ENCODE measurements at places on chromosomes 1 and 21.

- no peak for DNase-seq
These were observed 39.7 kb downstream of the ADARB1 start for GRCh38 chr21:45114072-45114471.

- DNase-seq: no peak
These were observed 6.0 kb downstream of the PIK3CD start for GRCh38 chr1:9657521-9658032.

- no peak for DNase-seq
These were observed 912.6 kb downstream of the TTLL7 start for GRCh38 chr1:83086346-83086745.

DNA sequence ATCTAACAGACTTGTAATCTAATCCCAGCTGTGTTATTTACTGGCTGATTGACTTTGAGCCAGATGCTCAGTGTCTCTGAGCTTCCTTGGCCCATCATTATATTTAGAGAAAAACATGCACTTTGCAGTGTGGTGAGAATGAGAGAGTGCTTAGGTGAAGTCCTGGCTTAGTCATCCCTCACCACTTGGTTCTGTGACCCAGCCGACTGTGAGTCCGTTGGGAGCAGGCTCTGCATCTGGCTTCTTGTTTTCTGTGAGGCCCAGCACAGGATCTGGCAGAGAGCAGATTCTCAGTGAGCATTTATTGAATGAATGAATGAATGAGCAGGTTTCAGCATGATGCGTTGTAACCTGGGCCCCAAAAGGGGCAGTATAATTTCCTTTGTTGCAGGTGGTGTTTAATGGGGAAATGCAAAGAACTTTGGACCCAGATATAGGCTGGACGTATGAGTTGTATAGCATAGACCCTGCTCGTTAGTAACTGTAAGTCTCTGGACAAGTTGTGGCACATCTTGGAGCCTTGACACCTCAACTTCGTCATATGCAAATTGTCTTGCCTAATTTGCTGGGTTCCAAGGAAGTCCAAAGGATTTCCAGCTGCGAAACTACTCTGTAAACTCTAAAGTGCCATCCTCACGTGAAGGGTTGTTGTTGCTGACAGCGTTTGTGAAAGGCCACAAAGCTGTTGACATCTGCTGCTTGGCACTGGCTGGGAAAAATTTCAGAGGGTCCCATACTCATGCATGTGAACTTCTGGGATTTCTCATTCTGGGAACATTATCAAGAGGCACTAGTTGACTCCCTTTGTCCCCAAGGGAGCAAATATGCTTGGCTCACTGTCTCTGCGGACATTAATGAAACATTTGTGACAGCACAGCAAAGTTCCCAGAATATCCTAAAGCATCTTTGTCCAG lies 138.8 kb upstream of the USP24 start:
- no peak for DNase-seq

GRCh38 chr21:35976481-35976880 lies 83.8 kb downstream of the SETD4 start:
- DNase-seq: no peak

- no peak for DNase-seq
These were observed 5.3 kb downstream of the HES2 start for GRCh38 chr1:6414443-6414844.

DNA sequence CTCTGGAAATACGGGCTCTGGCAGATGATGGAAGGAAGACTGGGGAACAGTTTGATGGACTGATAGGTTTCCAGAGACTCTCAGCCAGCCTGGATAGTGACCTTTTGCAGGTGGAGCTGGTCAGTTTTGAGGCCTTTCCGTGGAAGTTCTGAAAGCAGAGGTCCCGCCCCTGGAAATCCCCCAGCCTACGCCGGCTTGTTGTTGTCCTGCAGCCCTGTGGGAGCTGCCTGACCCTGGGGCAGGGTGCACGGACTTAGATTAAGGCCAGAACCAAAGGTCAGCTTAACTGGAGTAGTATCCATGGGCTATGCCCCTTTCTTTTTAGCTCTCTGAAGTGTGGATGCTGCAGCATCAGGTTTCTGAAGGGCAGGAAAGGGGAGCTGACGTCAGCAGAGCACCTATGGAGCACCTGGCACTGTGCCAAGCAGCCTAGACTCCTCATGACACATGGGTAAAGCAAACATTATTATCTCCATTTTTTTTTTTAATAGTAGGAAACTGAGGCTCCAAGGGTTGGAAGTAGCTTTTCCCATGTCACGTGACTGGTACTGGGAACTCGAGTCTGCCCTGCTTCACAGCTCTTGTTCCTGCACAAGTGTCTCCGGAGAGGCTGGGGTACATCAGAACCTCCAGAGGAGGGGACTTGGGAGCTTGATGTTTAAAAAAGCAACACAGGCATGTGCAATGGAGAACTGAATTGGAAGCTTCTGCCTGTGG lies 38.5 kb downstream of the IER5 start:
- no peak for DNase-seq

- no peak for DNase-seq
These were observed 309 bp downstream of the NSL1 start for GRCh38 chr1:212791261-212791675.

GRCh38 chr1:206971029-206971655 lies 882 bp upstream of the FCAMR start:
- no peak for DNase-seq

DNA sequence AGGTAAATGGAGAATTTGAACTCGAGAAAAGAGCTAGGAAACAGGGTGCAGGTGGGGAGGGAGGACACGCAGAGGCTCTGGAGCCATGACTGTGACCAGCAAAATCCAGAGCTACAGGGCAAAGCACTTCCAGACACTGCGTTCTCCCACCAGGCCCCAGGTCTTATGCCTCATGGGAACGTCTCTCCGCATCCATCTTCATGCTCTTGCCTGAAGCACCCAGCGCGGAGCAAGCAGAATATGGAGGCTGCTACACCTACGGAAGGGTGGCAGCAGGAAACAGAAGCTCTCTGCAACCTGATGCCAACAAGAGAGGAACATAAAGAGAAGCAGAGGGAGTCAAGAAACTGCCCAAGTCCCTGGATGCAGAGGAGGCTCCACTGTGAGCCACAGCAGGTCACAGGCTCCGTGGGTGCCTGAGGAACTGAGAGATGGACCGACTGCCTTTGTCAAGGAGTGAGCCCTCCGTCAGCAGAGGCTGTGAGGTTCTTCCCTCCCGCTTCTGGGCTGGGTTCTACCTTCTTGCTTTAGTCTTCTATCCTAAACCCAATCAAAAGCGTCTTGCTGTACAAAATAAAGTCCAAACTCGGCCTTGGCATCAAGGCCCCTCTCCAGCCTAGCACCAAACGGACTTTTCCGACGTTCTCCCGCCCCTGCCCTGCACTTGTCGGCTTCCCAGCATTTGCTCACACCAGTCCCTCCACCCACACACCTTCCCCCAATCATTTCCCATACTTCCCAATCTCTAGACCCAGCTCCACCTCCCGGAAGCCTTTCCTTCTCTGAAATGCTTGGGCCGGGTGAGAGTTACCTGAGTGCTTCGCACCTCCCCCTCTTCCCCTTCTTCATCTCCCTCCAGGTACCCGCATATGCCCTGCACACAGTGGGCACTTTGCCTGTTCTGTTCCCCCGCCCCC lies 930 bp downstream of the DHCR24 start:
- DNase-seq: no peak

DNA sequence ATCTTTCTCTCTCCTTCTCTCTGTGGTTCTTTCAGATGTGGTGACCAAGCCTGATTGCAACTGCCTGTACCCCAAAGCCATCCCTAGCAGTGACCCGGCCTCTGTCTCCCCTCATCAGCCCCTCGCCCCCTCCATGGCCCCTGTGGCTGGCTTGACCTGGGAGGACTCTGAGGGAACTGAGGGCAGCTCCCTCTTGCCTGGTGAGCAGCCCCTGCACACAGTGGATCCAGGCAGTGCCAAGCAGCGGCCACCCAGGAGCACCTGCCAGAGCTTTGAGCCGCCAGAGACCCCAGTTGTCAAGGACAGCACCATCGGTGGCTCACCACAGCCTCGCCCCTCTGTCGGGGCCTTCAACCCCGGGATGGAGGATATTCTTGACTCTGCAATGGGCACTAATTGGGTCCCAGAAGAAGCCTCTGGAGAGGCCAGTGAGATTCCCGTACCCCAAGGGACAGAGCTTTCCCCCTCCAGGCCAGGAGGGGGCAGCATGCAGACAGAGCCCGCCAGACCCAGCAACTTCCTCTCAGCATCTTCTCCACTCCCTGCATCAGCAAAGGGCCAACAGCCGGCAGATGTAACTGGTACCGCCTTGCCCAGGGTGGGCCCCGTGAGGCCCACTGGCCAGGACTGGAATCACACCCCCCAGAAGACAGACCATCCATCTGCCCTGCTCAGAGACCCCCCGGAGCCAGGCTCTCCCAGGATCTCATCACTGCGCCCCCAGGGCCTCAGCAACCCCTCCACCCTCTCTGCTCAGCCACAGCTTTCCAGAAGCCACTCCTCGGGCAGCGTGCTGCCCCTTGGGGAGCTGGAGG lies 12.7 kb downstream of the CSF1 start:
- DNase-seq: no peak

DNA sequence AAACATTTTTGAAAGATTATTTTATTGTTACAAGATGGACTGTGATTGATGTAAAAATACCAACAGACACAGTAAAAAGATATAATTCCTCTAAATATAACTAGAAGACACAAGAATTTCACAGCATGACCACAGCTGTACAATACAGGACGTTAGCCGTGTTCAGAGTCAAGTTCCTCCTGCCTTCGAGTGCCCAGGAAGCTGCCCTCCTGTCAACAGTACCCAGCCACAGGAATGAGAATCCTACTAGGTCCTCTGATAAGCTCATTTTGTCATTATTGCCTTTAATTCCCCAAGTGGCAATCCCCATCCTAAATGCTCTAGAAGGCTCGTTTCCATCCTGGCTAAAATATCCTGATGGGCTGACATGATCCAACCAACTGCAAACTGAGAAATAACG lies 16.4 kb upstream of the CAPN2 start:
- no peak for DNase-seq

DNA sequence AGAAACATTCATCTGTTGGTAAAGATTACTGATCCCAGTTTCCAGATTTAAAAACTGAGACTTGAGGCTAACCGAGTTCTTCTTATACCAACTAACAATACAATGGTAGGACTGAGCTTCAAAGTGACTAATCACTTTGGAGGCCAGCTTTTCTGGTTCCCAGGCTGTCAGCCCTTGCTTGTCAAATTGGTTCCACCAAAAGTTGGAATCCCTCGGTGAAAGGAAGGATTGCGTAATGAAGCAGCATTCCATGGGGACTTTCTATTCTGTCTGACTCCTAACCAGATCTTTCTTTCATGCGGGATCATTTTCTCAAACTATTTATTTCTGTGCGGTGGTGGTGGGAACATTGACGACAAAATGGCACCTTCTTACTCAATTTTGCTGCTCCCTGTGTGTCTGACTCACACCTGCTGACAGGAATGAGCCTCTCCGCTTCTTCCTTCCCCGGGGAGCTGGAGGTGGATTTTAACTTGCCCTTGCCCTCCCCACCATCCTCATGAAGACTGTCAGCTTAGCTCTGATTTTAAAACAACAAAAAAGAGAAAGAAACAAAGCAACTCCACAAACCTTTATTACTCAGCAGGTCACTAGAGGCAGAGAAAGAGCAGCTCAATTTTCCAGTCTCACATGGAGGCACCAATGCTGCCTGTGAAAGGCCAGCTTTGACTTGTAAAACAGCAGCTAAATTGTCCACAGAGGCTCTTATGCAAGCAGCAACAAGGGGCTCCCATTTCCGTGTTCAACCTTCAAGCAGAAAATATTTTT lies 32.9 kb upstream of the RASAL2 start:
- DNase-seq: no peak

GRCh38 chr1:216788671-216789070 lies 65.4 kb upstream of the ESRRG start:
- DNase-seq: no peak

DNA sequence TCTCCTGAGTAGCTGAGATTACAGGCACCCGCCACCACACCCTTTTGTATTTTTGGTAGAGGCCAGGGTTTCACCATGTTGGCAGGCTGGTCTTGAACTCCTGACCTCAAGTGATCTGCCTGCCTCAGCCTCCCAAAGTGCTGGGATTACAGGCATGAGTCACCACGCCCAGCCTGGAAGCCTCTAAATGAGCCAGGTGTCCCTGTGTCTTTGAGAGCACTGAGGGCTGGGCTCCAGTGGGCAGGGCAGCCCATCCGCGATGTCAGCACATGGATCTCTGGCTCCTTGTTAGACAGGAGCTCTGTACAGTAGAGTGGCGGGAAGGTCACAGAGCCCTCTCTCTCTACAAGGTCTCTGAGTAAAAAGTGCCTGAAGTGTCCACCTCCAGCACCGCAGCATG lies 124.3 kb downstream of the PGBD5 start:
- no peak for DNase-seq

- no peak for DNase-seq
These were observed 41.4 kb downstream of the MRPL37 start for GRCh38 chr1:54241364-54241763.

- no peak for DNase-seq
These were observed 1.6 kb downstream of the TMEM50B start for GRCh38 chr21:33478182-33478581.

- DNase-seq: no peak
These were observed 791 bp upstream of the PIK3R3 start for GRCh38 chr1:46133181-46133658.

DNA sequence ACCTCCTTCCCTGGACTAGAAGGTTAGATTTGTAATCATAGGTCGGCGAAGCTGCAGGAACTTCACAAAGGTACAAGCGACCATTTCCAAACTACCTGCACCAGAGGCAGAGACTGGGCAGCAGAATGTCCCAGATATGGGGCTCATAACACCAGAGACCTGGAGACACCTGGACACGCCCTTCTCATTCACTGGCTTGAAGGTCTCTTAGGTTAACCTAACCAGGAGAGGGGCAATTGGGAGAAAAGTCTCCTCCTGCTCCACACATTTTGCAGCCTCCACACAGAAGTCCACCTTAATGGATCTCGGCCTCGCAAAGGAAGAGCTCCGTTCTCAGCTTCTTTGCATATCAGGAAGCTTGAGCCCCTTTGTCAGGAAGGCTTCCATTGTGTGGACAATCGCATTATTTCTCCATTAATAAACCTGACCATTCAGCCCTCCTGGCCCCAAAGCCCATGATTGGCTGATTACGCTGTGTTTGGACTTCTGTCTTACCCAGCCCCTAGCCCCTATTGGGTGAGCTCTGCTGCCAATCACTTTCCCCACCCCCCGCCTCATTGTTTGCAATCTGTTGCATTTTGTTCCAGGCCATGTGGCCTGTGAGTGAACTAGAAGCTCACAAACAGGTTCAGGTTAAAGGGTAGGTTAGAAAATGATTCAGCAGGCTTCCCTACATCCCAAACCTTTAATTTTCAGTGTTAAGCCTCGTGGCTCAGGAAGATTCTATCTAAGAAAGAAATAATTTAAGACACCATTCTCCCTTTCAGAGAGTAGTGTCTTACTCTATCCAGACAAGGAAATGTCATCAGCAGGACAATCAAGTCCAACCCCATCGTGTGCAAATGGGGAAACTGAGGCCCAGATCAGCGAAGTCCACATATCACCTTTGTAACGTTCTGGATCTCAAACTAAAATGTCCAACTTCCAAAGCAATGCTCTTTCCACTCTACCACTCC lies 2.8 kb downstream of the MYCL start:
- no peak for DNase-seq

Data from cortex of kidney (tissue), 1 donor.